ENCODE measurements at places on chromosomes 5 and 9.
A peak's percentile ranks its signal among the peaks of the same experiment; 100 is the strongest.

DNA sequence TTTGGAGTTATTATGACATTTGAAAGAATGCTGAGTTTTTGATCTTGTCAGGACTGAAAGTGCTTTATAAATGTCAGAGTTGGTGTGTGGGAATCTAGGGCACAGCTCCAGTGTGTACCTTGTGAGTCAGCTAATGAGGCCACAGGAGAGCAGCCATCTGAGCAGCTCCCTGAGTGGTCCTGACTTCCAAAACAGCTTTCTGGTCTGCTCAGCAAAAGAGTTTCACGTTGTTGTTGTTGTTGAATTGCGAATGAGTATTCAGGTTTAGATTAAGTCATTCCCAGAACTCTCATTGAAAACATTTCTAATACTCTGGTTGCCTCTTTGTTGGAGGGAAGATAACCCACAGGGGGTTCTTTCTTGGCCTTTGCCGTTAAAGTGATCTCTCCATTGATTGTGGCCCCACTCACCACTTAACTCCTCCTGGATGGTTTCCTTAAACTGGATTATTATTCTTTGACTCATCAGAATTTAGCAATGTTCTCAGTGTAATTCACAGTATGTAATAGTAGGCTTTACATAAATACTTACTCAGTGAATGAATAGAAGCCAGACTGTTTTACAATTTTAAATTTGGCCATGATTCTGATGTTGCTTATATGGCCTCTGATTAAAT lies 125.1 kb upstream of the SGCD start:
- DNase-seq = no peak

- DNase-seq = no peak
Observed at GRCh38 chr5:114434396-114435219, 72.7 kb downstream of the KCNN2 start.

DNA sequence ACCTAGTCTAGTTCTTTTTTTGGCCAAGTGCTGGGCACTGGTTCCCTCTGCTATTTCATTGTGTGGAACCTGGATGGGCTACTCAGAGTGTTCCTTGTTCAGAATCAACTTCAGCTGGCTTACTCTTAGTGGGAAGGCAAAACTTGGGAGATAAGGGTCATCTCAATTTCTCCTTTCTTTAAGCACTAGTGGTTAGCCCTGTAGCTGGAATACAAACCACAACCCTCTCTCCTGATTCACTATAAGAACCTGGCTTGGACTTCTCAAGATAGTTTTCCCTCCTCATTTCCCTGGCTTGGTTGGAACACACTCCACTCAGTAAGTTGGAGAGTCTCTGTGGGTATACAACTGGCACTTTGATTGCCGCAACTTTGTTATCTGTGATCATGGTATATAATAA lies 35.1 kb downstream of the GRIA1 start:
- no peak for DNase-seq

GRCh38 chr9:133117271-133118178 lies 3.5 kb downstream of the RALGDS start:
- DNase-seq = no peak

DNA sequence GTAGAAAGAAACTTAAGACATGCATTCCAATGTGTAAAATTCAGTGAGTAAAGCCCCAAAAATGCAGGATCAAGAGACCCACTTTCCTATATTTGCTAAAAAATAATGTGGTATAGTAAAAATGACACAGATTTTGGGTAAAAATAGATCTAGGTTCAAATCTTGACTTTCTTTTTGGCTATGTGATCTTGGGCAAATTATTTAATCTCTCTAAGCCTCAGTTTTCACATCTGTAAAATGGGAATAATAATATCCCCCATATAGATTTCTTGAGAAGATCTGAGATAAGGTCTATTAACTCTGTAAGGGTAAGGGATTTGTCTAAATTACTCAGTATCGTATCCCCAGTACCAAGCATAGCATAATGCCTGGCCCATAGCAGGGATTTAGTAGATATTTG lies 172.3 kb downstream of the CARTPT start:
- DNase-seq = no peak

DNA sequence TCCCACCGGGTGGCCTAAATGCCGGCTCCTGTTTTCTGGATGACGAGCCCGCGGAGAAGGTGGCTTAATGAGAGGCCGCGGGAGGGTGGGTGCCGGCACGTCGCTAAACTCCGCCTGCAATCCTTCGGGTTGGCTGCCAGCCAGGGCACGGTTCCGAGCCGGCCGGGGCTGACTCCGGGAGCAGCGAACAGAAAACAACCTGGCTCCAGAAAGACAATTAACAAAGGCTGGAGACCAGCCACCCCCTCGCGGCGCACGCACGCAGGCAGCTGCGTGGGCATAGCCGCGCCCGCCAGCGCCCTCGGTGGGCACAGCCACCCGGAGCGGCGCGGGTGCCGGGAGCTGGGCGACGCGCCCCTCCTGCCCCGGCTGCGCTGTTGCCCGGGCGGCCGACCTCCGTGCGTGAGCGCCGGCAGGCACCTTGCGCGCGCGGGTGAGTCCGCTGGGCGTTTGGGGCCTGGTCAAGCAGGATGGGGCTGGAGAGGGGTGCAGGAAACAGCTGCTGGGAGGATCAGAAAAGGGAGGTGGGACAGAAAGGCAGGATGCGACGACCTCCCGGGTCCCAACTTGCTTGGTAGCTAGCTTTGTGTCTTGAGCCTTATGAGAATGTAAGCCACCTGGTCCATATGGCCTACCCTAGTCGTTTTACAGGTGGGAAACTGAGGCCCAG lies at the start of gene ARHGEF37:
Gene ARHGEF37 (plus strand): TSS at position 307 of the 670 bp plus-strand sequence. CDS start 16,272 bp downstream, outside the sequence.
- peak; percentile 60 for DNase-seq

- DNase-seq = no peak
Observed at GRCh38 chr9:131633491-131634031, 88.2 kb downstream of the PRRT1B start.

DNA sequence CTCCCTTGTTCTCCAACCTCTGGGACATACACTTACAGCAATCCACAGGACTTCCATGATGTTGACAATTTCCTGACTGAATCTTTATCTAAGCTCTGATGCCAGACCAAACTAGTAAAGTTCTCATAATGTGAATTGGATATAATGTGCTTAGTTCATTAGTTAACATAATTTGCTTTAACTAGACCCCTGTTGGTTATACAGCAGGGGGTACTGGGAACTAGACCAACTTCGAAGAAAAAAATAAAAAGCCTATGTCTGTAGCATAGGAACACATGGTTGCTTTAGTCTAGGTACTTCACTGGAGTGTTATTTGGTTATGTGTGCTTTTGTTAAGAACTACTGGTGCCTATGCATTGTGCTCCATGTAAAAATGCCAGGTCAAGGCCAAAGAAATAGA lies 173.8 kb downstream of the ADAMTS6 start:
- DNase-seq = no peak

DNA sequence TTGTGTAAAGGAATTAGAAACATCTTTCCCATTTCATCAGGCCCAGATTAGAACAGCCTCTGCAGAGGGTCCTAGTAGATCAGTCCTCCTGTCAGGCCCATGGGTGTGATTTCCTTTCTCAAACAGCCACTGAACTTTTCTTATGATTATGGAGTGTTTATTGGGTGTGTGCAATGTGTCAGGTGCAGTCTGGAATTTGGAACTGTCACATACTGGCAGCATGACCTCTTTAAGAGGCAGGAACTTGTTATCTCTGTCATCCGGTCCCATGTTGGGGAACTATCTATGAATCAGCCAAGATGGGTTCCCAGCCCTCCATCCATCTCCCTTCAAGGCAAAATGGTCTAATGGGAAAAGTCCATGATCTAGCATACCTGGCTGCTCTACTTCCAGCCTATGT lies 11.6 kb upstream of the MEGF9 start:
- no peak for DNase-seq

DNA sequence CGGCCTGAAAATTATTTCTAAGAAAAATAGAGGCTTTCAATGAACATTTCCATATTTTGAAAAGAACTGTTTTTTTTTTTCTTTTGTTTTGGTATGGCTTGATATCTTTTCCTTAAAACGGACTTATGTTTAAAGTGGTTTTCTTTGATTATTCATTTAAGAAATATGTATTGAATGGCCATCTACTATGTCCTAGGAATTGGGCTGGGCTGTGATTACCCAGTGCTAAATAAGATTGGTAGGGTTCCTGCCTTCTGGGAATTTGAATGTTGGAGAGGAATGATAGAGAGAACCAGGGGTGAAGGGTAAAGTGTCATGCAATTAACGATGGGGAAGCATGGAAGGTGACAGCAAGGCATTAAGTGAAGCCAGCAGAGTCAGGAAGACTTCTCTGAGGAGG lies 33.2 kb downstream of the TNFSF8 start:
- no peak for DNase-seq

GRCh38 chr9:34582787-34583186 lies 6.7 kb downstream of the CNTFR start:
- DNase-seq = no peak

DNA sequence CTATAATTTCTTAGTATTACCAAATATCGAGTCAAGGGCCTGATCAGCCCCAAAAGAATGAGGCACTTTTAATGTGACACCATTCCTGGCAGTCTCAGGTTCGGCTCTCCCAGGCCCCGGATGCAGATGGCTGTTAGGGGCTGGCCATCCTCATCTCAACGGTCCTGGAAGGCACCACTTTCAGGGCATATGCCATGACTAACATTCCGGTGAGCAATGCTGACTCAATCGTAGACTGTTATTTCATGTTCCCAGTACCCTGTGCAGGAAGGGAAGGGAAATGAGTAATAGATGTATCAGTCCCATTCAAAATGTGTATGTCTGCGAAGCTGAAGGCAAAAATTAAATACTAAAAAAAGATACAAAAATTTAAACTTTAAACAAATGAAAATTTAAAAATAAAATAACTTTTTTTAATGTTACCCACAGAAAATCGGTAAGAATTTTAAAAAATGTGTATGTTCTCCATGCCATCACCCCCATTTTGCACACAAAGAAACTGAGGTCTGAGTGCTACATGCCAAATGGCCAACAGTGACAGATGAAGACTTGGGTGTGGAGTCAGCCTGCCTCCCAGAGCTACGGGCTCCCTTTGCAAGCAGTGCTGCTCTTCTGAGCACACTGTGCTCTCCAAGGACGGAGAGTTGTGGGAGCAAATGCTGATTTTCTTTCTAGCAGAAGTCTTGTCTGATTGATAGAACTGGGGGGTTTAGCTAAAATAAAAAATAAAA lies 79.0 kb downstream of the GLDC start:
- peak; percentile 98 for DNase-seq

DNA sequence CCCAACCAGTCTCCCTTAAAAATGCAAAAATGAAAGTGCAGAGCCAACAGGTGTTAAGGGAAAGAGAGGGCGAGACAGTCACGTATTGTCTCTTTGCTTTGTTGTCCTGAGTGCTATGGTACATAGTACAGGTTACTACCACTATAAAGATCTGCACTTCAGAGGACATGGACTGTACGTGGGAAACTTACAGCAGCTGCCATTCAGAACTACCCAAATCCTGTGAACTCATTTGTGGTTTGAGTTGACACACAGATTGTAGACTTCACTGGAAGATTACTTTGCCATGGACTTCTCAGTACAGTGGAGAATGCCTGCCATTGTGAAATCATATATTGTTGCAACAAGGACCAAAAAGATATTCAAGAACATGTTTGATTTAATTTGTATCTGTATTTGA lies 34.8 kb downstream of the FBXO38 start:
- no peak for DNase-seq
